BJ (cell line): ENCODE measurements at places on chromosomes 11 and 22.

DNA sequence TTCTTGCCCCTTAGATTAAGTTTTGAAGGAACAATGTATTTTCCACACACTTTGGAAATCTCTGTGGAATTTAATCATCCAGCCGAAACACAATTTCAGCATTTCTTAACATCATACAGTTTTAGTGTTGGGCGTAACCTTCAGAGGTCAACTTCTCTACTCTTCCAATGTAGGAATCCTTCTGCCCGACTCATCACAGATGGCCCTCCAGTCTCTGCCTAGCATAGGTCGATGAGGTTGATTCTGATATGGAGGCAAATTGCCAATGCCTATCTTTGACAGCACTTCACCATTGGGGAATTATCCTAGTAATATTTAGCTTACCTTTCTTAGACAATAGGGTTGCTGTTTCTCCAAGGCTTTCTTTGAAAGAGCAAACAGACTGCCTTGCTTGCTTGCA lies 175.7 kb upstream of the TTC12 start:
- no peak for DNase-seq

DNA sequence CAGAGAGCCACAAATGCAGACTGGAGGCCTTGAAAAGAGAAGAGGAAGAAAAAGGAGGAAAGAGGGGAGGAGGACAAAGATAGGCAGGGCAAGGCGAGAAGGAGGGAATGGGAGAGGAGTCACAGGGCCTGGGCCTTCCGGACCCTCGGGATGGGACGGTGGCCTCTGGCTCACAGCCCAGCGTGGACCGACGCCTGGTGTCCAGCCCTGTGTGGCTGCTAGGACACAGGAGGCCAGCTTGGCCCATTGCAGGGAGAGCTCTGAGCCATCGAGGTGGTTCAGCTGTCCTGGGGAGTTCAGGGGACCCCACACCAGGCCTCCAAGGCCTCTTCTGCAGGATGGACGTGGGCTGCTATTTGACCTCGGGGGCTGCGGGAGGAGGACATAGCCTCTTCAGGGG lies 9.4 kb downstream of the MYO7A start:
- no peak for DNase-seq

GRCh38 chr11:69699213-69699612 lies 4.6 kb downstream of the FGF19 start:
- no peak for DNase-seq

DNA sequence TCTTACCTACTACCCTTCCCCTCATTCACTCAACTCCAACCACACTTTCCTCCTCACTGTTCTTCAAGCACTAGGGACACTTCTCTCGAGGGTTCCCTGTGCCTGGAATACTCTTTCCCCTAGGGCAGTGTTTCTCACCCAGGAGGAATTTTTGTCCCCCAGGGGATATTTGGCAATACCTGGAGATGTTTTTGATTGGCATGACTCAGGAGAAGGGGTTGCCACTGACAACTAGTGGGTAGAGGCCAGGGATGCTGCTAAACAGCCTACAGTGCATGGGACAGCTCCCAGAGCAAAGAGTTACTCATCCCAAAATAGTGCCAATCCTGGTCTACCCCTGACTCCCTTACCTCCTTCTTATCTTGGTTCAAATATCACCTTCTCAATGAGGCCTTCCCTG lies 40.0 kb downstream of the BTG4 start:
- no peak for DNase-seq

DNA sequence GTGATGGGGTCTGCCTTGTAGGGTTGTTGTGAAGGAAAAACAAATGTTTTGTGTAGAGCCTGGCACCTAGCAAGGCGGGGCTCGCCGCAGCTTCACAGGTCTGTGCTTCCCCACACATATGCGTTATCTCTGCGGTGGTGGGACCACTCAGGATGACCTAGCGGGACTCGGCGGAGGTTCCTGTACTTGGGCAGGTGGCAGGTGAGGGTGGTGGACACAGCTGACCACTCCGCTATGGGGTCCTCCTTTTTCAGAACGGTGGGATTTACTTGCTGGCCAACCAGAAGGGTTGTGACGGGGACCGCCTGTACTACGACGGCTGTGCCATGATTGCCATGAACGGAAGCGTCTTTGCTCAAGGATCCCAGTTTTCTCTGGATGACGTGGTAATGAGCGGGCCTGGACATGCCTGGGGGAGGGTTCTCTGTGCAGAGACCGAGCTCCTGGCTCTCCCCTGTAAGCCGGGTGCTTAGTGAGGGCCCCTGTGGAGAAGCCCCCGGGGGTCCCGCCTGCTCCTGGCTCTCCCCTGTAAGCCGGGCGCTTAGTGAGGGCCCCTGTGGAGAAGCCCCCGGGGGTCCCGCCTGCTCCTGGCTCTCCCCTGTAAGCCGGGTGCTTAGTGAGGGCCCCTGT lies 21.3 kb downstream of the NADSYN1 start:
- DNase-seq: no peak

DNA sequence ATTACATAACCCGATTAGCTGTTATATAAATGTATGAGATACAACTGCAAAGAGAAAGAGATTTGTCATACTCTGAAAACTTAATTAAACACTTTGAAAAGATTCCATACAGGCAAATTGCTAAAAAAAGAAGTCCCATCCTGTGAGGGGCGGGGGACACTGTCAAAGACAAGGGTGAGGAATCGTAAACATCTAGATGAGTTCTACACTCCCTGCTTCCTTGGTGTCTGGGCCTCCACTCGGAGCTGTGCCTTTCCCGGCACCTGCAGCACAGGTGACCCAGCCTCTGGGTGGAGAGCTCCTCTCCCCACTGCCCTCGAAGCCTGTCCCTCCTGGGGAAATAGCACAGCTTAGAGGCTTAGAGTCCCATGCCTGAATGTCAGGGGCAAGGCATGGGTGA lies 69.2 kb upstream of the CRYBB3 start:
- DNase-seq: no peak

DNA sequence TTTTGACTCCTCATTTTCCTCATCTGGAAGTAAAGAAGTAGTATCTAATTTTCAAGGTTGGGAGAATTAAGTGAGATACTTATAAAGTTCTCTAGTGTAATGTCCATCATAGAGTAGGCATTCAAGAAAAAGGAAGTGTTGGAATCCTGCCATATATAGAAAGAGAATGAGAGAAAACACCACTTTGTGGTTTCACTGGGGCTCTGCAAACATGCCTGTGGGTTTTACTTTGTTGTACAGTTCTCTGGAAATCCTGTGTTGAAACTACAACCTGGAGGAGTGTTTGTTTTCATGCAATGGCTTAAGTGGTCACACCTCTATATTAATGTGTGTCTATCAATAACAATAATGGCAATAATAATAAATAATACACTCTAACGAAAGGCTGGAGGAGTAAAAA lies 741.7 kb downstream of the NELL1 start:
- no peak for DNase-seq

GRCh38 chr11:78019808-78020207 lies 3.3 kb downstream of the KCTD14 start:
- no peak for DNase-seq

- no peak for DNase-seq
Observed at GRCh38 chr11:94007906-94008305, 13.2 kb upstream of the HEPHL1 start.

DNA sequence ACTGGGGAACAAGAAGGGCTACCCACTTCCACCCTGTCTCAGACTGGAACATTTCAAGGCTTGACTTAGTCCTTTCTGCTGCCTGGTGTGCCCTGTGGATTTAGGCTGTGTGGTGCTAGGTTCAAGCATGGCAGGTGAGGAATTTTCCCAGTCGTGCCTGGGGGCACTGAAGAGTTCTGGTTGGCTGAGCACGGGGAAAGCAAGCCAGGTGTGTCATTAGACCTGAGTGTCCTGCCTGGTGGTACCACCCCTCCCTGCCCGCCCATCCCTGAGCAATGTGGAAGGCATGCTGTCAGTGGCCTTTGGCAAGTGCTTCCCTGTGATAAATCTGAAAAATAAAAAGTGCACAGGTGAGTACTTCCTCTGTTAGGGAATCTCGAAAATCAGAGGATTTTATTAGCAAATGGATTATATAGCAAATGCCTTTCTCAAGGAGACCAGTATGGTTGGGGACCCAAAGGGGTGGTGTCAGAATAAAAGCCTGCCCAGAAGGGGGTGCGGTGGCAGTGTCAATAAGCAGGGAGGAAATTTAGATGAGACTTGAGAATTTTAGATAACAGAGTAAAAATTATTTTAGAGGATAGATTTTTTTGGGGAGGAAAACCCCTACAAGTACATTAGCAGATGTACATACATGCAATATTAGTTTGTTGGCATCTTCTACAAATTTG lies 22.8 kb downstream of the TEAD1 start:
- DNase-seq: no peak

- no peak for DNase-seq
Observed at GRCh38 chr22:20922141-20922751, 5.0 kb downstream of the CRKL start.

DNA sequence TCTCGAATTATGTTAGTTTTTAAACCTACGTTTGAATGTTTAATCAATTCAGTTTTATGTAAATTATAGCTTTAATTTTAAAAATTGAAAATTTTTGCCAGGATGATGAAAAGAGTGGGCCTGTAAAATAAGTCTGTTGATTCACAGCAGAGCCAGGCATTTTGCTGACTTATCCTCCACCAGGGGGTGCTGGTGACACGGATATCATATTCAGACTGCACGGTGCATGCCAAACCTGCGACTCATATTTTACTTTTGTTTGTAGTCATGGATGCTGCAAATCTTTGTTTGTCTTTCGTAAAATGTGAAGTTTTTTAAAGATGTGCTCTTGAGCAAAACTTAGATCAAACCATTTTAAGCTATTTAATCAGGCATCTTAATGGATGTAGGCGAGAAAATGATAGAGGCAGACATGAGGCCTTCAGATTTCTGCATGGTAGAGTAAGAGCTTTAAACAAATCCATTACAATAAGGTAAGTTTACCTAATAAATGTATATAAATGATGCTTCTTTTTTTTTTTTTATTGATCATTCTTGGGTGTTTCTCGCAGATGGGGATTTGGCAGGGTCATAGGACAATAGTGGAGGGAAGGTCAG lies 3.6 kb upstream of the OR8B3 start:
- DNase-seq: peak; percentile 25

DNA sequence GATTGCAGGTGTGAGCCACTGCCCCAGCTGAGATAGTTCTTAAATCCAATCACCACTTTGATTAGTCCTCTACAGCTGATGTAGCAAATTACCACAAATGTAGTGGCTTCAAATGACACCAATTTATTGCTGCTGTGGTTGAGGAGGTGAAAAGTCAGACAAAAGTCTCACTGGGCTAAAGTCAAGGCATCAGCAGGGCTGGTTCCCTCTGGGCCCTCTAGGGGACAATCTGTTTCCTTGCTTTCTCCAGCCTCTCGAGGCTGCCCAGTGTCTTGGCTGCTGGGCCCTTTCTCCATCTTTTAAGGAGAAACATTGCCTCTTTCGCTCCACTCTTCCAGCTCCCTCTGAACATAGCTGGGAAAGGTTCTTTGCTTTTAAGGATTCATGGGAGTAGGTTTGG lies 50.5 kb upstream of the SHANK2 start:
- no peak for DNase-seq

DNA sequence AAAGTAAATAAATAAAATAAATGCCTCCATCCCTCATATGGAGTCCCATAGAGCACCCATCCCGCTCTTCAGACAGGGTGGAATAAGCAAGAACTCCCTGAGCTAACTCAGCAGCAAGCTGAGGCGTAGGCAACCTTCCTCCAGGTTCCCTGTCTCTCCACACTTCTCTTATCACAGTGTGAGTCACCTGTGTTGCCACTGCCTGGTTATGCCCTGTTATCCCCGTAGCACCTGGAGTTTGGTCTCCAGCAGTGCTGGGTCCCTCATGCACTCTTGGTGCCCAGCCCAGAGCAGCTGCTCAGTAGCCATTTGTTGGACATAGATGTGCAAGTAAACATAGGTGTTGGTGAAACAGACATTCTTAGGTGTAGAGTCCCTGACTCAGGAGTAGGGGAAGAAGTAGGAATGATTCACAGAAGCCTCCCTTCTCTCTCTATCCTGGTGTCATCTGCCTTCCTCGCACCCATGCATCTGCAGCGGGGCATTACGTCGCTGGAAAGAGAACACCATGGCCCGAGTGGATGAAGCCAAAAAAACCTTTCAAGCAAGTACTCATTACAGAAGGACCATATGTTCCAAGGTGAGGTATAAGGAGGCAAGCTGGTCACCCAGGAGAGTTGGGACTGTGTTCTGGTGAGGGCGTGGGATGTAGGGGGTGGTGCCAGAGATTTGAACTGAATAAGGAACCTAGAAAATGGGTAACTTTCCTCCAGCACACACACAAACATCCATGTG lies 56.0 kb downstream of the PISD start:
- no peak for DNase-seq

- no peak for DNase-seq
Observed at GRCh38 chr11:95736809-95737208, 52.8 kb downstream of the FAM76B start.

GRCh38 chr11:68002938-68003845 lies 705 bp downstream of the UNC93B1 start:
- no peak for DNase-seq

- DNase-seq: no peak
Observed at GRCh38 chr11:45141171-45141570, 5.3 kb upstream of the PRDM11 start.

DNA sequence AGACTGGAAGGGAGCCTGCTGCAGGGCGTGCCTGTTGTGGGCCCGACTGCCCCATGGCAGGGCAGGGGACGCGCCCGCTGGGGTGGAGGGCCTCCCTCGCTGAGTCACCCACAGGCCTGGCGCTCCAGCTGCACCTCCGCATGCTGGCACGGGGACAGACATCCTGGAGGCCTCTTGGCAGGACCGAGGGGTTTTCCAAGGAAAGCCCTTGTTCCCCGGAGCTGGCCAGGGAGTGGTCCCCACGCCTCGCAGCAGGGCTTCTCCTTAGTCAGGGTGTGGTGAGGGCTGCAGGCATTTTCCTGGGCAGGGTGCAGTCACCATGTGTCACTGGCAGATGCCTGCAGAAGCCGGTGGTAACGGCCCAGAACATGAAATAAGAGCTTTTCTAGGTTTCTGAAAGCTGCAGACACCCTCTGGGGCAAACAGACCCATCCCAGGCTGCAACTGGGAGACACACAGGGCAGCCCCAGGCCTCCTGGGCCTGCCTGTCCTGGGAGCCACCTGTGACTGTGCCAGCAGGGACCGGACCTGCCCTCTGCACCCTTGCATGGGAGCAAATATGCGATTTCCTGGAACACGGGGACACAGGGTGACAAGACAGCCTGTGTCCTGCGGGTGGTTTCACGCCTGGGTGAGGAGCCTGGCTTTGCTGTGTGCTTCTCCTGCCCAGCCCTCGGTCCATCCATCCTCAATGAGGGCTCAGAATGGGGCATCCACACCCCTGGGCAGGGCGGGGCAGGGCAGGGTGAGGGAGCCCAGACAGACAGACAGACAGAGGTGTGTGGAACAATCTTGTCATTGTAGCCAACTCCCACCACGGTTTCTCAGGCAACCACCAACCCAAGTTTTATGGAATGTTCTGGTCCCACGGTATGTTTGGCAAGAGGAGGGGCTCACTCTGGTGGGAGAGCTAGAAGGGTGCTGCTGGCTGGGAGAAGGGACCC lies 43.2 kb upstream of the FADD start:
- peak; percentile 4 for DNase-seq
